T47D (cell line): ENCODE measurements at places on chromosomes 7 and 10.
A peak's percentile ranks its signal among the peaks of the same experiment; 100 is the strongest.

DNA sequence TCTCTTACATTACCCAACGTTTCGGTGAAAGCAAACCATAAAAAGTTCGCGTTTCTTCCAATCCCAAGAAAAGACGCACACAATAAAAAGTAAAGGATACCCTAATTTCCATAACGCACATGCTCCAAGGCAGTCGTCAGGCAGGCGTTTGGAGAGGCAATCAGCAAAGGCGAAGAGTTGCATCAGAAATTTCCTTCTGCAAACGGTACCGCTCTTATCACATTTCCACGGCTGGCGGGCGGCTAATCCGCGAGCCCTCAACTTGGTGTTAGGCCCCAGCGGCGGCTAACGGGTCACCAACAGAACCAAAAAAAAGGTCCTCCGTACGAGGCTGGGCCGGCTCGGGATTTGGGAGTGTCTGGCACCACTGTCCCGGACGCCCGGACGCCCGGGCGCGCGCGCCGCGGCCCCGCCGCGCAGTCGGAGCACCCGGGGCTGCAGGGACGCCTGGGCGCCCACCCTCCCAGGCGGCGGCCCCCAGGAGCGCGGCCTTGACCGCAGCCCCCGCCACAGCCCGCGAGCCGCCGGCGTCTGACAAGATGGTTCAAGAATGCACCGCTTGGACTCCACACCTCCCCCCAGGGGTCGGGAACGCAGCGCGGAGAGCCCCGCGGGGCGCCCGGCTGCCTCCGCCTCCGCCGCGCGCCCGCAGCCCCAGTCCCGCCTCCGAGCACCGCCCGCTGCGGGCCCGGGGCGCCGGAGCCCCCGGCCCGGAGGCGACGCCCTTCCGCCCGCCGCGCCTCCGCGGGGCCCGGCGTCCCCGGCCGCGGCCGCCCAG is 9.8 kb upstream of the GRB10 start:
- DNase-seq = no peak

- no peak for DNase-seq
Observed at GRCh38 chr7:108368466-108368865, 87.8 kb downstream of the NRCAM start.

DNA sequence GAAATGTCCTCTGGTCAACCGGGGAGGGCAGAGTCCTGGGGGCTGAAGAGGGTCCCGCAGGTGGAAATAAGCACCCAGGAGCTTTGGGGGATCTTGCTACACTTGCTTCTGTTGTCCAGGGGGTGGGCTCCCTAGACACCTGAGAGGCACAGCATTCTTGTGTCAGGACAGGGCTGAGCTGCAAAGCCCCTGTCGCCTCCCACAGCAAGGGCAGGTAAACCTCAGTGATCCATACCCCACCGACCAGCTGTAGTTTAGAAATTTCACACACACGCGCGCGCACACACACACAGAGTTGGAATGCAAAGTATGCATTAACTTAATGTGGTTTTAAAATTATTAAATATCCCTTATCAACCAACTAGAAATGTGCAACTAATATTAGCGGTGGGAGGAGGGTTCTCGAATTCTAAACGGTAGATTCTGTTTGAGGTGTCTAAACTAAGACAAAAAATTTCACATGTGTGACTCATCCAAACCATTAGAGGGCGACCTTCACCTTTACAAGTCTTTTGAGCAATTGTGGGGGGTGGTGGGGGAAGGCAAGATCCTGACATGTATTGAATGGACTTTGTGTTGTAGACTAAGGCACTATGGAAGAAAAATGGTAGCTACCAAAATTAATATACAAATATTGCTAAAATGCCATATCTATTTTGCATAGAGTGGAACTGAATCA is 34.3 kb upstream of the PTF1A start:
- peak; percentile 60 for DNase-seq

- DNase-seq = no peak
Observed at GRCh38 chr7:117269417-117269816, 53.4 kb downstream of the WNT2 start.

DNA sequence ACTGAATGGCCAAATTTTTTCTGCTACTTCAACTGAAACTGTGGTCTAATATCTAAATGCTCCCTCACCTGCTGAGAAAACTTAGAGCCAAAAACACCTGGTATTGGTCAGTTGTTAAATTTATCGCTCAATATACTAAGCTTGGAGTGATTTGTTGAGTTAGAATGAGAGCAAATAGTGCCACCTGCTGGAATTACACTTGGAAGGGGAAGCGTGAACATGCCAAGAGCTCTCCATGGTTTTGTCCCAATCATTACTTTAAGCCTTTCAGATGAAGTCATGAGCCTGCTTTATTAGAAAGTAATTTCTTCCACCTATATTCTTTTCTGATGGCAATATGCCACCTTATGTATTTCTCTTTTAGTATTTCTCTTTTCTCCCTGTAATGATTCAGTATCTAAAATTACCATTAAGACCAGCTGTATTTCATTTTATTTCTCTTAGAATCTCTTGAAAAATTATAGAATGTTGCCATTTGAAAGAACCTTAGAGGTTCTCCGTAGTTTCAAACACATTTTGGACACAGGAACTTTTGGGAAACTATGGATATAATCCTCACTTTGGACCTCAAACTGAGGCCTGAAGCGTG is 447.8 kb upstream of the C7orf33 start:
- DNase-seq = peak; percentile 6

GRCh38 chr7:17913250-17913649 is 27.0 kb downstream of the SNX13 start:
- no peak for DNase-seq

- no peak for DNase-seq
Observed at GRCh38 chr10:108684431-108684830, 1238.9 kb downstream of the XPNPEP1 start.

DNA sequence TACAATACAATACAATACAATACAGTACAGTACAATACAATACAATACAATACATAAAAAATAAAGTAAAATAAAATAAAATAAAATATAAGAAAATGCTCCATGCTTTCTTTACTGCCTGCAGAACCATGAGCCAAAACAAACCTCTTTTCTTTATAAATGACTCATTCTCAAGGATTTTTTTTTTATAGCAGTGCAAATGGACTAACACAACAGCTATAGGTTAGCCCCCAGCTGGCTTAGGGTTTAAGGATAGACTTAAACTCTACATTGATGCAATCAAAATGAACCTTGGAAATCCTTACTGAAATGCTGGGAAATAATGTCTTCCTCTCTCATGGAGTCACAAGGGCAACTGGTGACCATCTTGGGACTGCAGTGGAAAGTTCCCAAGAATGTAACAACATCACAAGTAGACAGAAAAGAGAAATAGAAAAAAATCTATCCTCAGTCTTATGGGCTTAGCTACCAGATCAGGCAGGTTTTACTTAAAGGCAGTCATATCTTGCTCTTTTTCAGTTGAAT is 348.9 kb downstream of the ARL4A start:
- DNase-seq = no peak

GRCh38 chr10:62326176-62326575 is 48.0 kb upstream of the ZNF365 start:
- no peak for DNase-seq

- no peak for DNase-seq
Observed at GRCh38 chr7:21134631-21135030, 293.3 kb upstream of the SP4 start.

GRCh38 chr7:97226541-97226940 is 109.0 kb downstream of the SDHAF3 start:
- DNase-seq = no peak

GRCh38 chr7:123051916-123052315 is 56.4 kb upstream of the TAS2R16 start:
- DNase-seq = no peak

- no peak for DNase-seq
Observed at GRCh38 chr10:19003341-19003740, 45.3 kb upstream of the MALRD1 start.

DNA sequence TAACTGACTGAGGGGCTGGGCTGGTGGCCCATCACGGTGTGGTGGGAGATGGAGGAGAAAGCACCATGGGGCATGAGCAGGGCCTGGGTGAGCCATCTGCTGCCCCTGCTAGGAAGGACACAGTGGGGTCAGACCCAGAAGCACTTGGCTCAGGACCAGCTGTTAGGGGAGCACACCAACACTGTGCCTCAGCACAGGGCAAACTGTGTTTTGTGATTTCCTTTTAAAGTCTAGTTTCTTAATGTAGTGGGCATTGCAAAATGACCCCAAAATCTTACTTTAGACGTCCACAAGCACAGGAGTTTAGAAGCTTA is 41.2 kb downstream of the NCAPG2 start:
- no peak for DNase-seq

GRCh38 chr10:44799966-44800365 is 111.2 kb upstream of the TMEM72 start:
- no peak for DNase-seq

GRCh38 chr10:97866524-97867219 is 17.0 kb downstream of the GOLGA7B start:
- no peak for DNase-seq

DNA sequence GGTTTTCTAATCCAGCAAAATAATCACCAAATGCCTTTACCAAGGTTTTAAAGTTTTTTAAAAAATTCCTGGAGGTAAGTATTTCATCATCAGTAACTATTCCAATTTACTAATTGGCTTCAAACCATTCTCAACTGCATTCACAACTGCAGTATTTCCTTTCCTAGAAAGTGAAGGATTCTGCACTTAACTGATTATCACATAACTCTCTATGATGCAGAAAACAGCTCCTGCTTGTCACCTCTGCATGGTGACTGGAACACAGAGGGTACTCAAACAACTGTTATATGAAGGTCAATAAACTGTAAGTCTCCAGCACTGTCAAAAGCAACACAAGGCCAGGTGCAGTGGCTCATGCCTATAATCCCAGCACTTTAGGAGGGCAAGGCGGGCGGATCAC is 42.6 kb downstream of the SRPK2 start:
- no peak for DNase-seq

DNA sequence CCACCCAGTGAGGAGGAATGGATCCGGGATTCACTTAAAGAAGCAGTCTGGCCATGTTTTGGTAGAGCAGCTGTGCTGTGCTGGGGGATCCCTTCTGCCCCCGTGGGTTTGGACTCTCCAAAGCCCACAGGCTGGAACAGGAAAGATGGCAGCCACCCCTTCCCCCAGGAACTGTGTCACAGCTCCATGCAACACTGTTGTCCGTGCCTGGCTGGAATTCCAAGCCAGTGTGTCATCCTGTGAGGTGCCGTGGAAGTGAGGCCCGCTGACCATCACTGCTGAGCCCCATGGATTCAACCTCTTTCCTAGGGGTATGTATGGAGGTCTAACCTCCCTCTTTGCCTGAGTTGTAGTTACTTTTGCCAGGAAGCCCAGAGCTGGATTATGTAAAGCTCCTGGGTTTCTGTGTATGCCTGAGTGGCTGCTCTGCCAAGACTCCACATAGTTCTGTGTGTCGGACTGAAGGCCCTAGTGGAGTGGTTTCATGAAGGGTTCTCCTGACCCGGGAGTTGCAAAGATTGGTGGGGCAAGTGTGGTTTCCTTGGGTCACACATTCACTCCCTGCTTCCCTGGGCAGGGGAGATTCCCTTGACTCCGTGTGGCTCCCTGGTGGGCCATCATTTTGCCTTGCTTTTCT is 35.1 kb upstream of the PCGF5 start:
- DNase-seq = no peak

- DNase-seq = no peak
Observed at GRCh38 chr10:80201608-80202141, 3.7 kb downstream of the ANXA11 start.

- DNase-seq = no peak
Observed at GRCh38 chr10:113820507-113820906, 33.4 kb downstream of the DCLRE1A start.

GRCh38 chr7:42197451-42197850 is 39.6 kb downstream of the GLI3 start:
- no peak for DNase-seq

DNA sequence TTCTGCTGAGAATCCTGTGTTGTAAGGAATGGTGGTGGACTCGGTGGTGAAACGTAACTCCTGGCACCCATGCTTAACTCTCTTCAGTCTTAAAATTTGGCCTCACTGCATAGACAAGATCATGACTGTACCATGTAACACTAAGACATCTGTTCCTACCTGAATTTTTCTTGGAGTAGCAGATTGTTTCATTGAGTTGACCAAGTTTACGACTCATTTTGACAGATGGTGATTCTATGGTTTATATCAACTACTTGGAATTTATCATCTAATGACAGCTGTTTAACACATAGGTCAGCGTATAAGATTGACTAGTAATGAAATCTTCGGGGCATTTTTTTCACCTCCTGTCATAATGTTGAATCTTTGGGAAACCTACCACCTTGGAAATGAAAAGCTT is 184.2 kb downstream of the CELF2 start:
- no peak for DNase-seq

DNA sequence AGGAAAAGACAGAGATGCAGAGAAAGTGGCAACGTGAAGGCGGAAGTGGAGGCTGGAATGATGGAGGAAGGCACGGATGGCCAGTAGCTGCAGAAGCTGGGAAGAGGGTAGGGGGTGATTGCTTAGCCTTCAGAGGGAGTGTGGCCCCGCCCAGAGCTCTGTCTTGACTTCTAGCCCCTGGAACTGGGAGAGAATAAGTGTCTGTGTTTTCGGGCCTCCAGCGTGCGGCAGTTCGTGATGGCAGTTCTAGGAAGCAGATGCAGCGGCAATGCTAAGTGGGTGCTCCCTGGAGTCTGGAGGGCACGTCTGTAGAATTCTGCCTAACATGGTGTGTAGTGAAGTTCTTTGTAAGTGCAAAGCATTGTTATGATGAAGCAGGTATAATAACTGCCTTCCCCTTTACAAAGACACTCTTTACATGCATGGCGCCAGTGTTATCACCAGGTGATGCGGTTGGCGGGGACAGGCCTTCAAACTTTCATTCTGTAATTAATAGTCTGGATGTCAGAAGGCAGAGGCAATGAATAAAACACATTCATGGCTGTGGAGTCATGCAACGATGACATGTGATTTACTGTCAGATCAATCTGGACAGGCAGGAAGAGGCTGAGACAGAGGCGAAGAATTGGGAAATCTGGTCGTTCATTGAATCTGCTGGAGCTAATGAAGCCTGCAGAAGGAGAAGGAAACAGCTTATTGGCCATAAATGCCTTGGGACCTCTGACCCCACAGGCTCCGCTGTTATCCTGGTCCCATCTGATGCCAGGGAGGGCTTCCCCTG is 228.6 kb downstream of the GLRX3 start:
- no peak for DNase-seq

GRCh38 chr7:154907651-154908620 is 95.0 kb downstream of the PAXIP1 start:
- DNase-seq = no peak

GRCh38 chr10:70533189-70533558 is 54.6 kb downstream of the PALD1 start:
- no peak for DNase-seq

DNA sequence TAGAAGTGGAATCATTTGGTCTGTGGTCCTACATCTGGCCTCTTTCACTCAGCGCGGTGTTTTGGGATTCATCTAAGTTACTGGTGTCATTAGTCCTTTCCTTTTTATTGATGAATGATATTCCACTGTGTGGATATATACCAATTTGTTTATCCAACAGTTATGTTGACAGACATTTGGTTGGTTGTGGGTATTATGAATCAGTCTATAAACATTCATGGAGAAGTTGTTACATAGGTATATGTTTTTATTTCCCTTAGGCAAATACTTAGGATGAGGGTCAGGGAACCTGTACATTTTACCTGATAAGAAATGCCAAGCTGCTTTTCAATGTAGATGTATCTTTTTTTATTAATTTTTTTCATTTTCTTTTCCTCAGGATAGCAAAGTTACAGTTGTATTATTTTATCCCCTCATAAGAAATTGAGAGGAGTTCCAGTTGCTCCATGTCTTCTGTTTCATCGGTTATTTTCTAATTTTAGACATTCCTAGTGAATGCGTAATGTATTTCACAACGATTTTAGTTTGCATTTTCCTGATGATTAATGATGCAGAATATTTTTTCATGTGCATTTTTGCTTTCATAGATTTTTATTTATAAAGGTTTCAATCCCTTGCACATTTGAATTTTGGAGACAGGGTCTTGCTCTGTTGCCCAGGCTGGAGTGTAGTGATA is 203.8 kb upstream of the SH2B2 start:
- no peak for DNase-seq
